ACHN (cell line): ENCODE measurements at places on chromosomes 12 and 14.

DNA sequence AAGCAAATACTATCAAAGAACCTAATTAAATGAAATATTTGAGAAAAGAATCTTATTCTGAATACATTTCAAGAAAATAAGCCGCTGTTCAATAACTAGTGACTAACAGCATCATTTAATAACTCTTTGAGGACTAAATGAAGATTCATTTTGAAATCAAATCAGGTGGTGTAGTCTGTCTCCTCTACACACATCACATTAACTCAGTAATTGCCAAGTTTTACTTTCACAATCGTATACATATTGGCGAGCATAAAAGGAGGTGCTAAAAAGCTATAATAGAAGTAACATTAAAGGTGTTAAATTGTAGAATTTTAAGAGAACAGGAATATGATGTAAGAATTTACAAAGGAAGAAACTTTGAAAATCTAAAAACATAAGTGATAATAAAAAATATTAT, 185.1 kb downstream of the MDGA2 start:
- DNase-seq: peak; percentile 68

DNA sequence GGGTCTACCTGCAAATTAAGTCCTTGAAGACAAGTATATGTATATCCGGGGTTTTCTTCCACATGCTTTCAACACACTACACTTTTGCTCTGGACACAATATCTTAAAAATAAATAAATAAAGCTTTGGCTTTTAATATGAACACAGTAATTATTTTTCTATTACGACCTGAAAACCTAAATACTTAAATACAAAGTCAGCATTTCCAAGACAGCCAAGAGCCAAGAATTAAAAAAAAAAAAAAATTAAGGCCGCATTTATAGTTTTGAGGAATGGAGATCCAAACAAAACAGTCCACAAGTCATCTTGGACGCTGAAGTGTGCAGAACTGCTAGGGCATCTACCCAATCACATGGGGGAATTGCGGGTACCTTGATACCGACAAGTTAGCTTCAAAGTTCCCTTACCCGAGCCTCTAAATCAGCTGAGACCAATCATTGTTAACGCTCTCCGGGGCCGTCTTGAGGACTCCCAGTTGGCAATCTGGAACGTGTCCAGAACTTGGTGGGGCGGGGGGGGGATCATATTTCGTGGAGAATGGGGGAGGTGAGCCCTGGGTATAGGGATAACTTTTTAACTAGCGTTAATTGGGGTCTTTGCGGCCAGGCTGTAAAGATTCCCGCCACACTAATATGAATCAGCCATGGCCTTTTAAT, 731 bp upstream of the PCNX4 start:
- peak; percentile 61 for DNase-seq

- DNase-seq: no peak
Measured at GRCh38 chr12:75374971-75375370, 15.9 kb upstream of the GLIPR1L2 start.

GRCh38 chr12:121326996-121327674, 25.1 kb downstream of the ANAPC5 start:
- DNase-seq: no peak

- DNase-seq: peak; percentile 24
Measured at GRCh38 chr14:54567224-54567638, 303 bp downstream of the SAMD4A start.

GRCh38 chr12:117518594-117519270, 157.3 kb upstream of the NOS1 start:
- DNase-seq: peak; percentile 15

- DNase-seq: no peak
Measured at GRCh38 chr12:716506-716905, 35.9 kb upstream of the WNK1 start.
